ENCODE measurements at places on chromosomes 2 and 18.
A peak's percentile ranks its signal among the peaks of the same experiment; 100 is the strongest.

- peak; percentile 13 for DNase-seq
These were observed 681.3 kb downstream of the ADCYAP1 start for GRCh38 chr18:1585881-1586488.

DNA sequence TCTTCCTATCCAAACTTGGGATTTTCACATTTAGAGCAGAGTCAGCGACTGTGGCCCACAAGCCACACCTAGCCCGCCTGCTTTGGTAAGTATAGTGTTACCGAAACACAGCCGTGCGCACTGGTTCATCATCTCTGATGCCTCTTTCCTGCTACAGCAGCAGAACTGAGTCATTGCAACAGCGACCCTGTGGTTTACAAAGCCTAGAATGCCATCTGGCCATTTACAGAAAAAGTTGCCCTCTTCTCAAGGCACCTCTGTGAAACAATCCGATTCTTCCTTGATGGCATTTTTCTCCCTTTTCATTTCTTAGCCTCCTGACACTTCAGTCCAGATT lies 10.7 kb upstream of the IAH1 start:
- DNase-seq: no peak

DNA sequence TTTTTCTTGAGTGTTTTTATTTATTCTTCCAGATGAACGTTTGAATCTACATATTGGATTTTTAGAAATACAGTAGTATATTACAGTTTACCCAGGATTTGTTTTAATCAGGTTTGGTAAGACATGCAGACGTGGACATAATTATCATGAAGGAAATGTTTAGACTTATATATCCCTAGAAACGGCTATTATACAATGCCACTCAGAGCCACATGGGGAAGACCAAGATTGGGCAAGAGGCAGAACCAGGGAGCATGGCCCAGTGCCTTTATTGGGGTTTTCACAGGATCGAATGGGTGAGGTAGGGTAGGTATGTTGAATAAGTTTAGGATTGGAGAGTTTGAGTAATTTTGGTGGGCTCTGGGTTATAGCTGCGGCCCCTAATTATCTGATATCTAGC lies 212.2 kb downstream of the CAMKMT start:
- no peak for DNase-seq

DNA sequence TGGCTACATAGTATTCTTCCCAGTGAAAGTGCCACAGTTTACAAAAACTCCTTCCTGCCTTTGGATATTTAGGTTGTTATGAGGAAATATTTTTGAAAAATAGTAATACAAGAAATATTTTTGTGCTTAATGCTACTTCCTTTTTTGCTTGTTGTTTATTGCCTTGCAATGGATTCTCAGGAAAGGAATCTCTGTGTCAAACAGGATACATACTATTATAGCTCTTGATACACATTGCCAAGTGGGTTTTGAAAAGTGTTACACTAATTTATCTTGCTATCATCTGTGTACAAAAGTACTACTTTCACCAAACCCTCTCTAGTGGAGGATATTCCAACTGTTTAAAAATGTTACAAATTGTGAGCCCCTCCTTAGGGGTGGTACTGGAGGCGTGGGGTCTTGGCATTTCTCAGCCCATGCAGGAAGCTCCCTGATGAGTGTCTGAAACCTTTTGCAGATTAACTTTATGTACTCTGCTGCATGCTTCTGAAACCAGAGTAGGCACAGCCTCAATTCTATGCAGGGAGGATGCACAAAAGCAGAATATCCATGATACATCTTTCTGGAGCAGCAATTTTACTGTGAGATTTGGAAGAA lies 54.5 kb downstream of the EVA1A start:
- no peak for DNase-seq

GRCh38 chr18:52813635-52814416 lies 473.8 kb downstream of the DCC start:
- no peak for DNase-seq

DNA sequence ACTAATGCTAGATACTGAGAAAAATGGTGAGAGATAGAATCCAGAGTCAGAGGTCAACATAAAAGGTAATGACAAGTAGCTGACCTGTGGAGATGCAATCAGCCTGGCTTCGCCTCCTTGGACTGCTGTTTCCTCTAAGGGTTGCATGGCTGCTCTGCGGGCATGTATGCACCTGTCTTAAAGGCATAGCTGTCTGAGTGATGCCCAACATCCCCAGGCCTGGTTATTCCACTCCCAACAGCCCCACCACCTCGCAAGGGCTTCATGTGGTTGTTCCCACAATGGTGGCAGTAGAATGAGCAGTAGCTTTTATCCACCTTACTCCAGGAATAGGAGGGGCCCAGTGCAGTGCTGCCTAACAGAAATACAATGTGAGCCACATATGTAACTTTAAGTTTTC lies 69.7 kb upstream of the ALK start:
- no peak for DNase-seq

DNA sequence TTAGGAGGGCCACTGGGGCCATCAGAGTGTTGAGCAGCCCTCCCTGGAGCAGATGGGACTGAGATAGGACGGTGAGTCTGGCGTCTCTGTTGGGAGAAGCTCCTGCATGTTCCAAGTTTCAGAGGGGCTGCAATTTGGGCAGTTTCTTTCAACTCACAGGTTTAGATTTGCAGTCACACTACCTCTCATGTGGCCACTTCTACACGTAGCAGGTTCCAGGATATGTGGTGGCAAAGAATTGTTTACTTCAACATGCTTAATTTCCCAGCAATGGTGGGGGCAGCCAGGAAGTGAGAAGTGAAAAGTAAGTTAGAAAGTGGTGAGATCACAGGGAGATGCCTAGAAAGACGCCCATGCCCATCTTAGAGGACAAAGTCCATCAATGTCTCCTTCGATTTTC lies 9.3 kb downstream of the NCK2 start:
- no peak for DNase-seq

Measured in AG08395 (cell line).